Stimulated activated CD8-positive, alpha-beta memory T cell treated with anti-CD3 and anti-CD28 coated beads, Interleukin-7, amount 100 ng/mL, for 48 hours (primary cell): ENCODE measurements at places on chromosomes 2 and 18.

GRCh38 chr2:23655934-23656596 is 270.9 kb downstream of the ATAD2B start:
- DNase-seq, result no peak

GRCh38 chr2:1730015-1730927 is 14.0 kb downstream of the PXDN start:
- DNase-seq, result no peak

DNA sequence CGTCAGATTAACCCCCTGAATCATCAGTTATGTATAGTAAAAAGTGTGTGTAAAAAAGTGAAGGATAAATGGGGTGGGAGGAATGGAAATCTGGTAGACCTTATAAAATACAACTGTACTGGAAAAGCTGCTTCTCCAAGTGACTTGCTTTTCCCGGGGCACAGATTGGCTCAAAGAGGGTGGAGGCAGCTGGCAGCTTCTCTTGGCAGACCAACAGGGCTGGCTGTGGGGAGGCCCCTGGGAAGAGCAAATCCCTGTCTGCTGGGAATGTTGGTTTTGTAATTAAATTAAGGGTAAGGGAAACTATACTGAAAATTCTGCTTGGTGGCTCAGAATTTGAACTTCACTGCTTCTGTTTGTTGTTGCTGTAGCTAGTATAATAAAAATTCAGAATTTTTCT is 154.2 kb upstream of the DLX2 start:
- DNase-seq, result no peak

DNA sequence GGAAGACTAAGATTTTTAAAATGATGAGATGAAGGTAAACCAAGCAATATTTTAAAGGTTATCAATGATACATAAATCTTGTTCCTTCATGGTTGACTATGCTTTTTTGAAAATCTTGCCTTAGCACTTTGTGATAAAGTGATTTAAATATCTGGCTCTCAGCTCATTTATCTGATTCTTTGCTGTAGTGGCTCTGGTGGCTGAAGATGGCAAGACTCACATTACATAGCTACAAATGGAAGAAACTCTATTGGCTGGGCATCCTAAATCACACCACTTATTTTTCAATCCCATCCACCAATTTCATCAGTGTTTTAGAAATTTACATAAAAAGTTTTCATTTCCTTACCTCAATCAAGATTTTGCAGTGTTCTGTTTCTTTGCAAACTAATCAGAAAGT is 16.6 kb upstream of the APCDD1 start:
- DNase-seq, result no peak

DNA sequence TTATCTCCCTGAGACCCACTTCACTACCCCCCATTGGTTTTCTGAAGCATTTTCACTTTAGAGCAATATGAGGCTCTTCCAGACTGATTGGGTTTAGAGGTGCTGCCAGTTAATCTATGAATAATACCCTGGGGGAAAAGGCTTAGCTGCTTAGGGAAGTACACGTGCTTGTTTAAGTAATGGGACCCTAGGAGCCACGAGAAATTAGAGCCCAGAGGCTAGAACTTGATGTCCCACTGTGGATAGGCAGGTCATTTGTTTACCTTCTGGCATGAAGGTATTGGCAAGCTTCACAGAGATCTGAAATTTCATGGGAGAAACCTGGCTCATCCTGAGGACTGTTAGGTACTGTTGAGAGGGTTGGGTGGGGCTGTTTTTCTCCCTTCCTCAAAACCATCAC is 59.7 kb downstream of the CLIP4 start:
- DNase-seq, result no peak

GRCh38 chr2:130371723-130372054 is 15.8 kb downstream of the PTPN18 start:
- DNase-seq, result no peak

DNA sequence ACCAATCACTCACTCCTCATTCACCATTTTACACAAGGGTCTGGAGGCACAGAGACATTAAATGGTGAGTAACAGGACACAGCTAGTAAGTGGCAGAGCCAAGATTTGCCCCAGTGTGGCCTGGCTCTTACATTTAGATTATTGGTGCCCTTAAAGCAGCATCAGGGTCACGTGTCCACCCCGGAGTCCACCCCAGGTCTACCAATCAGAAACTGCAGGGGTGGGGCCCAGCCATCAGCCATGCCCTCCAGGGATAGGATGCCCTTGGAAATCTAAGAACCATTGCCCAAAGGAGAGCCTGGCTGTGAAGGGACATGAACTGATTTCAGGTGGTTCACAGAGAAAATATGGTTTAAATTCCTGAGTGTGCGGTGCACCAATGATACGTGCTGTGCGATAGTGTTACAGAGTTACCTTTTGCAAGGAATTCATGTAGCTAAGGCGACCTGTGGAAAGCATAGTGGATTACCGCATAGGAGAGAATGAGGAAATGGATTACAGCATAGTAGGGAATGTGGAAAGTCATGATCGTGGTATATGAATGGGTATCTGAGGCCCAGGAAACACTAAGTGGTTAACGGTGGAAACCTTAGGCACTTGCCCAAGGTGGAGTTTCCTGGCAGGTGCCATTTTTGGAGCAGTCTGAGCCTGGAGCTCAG is 17.8 kb downstream of the IGFBP5 start:
- no peak for DNase-seq

GRCh38 chr2:18094277-18094676 is 215.8 kb downstream of the KCNS3 start:
- no peak for DNase-seq

- no peak for DNase-seq
These were observed 42.9 kb upstream of the MMADHC start for GRCh38 chr2:149630445-149630844.

DNA sequence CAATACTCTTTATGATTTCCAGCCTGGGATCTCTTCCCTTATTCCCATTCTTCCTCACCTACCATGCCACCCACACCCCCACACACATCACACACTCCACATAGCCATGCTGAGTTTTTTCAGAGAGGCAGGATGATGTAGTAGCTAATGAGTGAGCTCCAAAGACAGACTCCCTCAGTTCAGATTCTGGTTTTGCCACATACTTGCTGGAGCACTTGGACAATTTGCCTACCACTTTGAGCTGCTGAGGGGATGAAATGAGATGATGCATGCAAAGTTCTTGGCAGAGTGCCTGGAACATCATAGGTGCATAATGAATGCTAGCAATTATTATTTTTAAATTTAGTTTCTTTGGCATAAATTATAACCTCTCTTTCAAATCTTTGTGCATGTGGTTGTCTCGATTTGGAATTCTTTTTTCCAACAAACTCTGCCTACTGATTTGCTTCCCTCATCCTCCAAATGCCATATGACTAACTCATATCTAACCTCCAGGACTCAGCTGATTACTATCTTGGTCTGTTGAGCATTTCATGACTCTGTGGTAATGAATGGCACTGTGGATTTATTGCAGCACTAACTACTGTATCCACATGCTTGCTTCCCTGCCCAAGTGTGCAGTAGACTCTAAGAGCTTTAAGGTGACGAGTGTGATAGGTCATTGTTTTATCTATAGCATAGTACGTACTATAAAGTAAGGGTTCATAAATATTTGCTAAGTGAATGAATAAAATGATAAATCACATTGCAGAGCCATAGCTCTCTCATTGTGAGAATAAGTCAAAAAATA is 99.1 kb downstream of the TACR1 start:
- no peak for DNase-seq

- DNase-seq, result peak; percentile 65
These were observed 8.1 kb upstream of the SOS1 start for GRCh38 chr2:39128919-39129391.
